ENCODE measurements at places on chromosomes 6 and 20.
A peak's percentile ranks its signal among the peaks of the same experiment; 100 is the strongest.

- DNase-seq = no peak
Measured at GRCh38 chr6:167742719-167743303, 83.9 kb upstream of the AFDN start.

DNA sequence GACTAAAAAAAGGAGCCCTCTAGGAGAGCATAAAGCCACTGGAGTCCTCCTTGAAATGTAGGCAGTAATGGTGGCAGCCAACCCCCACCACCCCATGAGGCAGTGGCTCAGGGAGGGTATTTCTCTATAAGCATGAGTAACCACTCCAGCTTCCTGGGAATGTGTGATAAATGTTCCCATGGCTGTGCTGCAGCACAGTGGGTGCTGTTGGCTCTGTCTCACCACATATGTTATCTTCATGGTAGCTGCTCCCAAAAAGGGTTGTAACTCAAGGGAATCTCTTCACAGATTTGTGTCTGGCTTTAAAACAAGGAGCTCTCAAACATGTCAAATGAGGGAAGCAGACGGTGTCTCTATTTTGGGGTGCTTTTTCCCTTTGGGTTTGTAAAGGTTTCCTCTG is 7.5 kb upstream of the PHACTR1 start:
- no peak for DNase-seq

DNA sequence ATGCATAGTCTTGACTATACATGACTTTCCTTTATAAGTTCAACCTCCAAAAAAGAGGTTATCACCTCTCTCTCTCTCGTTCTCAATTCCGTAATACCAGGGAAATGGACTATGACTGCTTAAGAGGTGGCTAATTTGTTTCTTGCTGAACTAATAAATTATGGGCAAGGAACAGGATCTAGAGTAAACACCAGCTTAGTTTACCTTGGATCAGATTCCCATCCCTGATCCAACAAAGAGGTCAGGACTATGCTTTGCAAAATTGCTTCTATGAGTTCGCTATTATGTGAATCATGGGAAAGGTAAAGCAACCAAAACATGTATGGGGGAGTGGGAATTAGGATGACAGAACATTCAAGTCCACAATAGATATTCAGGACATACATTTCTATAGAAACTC is 630.7 kb downstream of the HACE1 start:
- no peak for DNase-seq

GRCh38 chr6:132089173-132089572 is 138.0 kb upstream of the CCN2 start:
- DNase-seq = no peak

- no peak for DNase-seq
Measured at GRCh38 chr6:147212622-147213021, 8.4 kb downstream of the STXBP5 start.

GRCh38 chr6:19662911-19663310 is 174.3 kb upstream of the ID4 start:
- no peak for DNase-seq

DNA sequence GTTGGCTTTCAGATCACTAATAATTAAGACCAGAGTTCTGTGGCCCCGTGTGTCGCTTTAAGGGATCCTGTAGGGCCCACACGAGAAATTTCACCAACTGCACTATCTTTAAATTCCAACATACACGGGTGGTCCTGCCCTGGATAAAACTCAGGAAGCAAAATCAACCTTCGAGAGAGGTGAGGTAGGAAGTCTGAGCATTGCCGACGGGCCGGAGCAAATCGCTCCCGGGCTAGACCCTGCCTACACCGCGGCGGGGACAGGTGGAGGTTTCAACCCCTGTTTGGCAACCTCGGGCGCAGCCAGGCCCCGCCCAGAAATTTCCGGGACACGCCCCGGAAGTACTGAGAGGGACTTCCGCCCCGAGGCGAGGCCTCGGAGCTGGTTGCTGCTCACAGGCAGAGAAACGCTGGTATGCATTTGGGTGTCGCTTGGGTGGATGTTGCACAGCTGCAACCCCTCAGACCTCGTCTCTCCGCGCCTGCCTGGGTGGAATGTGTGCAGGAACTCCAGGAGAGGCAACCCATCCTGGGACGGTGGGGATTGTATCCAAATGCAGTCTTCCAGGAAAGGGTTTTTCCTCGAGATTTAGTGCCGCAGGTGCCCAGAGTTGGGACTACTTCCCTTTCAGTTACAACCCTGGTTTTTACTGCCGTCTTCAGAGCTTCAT is 19.9 kb downstream of the ZKSCAN8 start:
- peak; percentile 85 for DNase-seq

- no peak for DNase-seq
Measured at GRCh38 chr20:22836877-22837276, 198.2 kb upstream of the SSTR4 start.

DNA sequence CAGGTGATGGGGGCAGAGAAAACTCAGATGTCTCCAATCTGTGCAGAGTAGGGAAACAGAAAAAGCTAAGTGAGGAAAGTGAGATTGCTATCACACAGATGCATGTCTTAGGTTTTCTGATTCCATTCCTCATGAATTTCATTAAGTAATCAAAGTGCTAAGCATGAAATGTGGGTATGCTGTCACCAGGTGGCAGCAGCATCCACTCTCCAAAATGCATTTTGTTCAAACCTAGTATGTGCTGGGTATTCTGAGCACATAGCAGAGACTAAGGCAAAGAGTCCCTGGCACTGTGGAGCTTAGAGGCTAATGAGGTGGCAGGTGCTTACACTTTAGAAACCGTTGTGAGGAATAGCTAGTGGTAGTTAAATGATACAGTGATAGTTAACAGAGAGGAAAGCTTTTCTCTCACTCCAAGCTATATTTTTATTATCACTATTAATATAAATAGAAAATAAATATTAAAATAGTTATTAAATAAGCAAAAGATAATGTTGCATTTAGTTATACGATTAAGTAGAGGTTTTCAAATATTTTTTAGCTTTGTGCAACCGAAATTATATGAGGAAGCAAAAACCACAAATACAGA is 179.5 kb downstream of the CDH26 start:
- DNase-seq = peak; percentile 23

DNA sequence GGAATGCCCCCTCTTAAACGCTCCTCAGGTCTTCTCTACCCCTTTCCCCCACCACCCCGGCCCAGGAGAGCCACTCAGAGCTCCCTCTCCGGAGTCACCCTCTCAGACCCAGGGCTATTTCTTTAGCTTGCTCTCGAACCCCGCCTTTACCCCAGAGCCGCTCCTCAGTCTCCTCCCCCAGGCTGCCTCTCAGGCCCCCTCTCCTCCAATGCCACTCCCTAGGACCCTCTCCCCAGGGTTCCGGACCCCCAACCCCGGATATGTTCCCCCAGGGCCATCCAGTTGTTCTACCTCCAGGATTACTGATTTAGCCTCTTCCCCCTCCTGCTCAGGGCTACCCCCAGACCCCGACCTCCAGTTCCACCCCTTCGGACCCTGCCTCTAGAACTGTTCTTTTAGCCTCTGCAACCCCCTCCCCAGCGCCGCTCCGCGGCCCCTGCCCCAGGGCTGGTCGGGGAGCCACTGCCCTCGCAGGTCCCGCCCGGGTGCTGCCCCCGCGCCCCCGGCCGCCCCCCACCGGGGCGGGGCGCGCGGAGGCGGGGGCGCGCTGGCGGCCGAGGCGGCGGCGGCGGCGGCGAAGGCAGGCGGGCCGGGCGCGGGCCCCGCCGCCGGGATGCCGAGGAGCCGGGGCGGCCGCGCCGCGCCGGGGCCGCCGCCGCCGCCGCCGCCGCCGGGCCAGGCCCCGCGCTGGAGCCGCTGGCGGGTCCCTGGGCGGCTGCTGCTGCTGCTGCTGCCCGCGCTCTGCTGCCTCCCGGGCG is at the start of gene MMP24:
Gene MMP24 (plus strand): TSS at position 565 of the 758 bp plus-strand sequence. CDS start 49 bp downstream, at position 614.
- no peak for DNase-seq

- DNase-seq = no peak
Measured at GRCh38 chr20:59191036-59191755, 27.6 kb downstream of the ZNF831 start.

GRCh38 chr6:27406085-27406484 is 17.5 kb downstream of the ZNF391 start:
- no peak for DNase-seq

GRCh38 chr20:51542033-51542570 is 417 bp downstream of the NFATC2 start:
- DNase-seq = peak; percentile 70

DNA sequence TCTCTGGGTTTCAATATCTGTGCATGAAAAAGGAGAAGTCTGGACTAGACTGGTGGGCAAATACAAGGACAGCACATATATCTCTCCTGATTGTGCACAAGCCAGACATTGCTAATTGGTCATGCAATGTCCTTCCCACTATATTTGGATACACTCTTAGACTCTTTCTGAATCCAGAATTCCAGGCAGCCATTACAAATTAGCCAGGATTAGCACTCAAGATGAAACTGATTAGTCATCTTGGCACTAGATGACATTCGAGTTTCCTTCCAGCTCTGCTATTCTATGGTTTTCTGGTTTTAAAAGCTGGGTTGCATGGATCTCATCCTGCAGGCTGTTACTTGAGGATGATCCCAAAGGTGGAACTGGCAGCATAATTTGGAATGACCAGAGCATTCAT is 73.2 kb downstream of the SCP2D1 start:
- no peak for DNase-seq

GRCh38 chr20:3471397-3472021 is 691 bp downstream of the ATRN start:
- DNase-seq = peak; percentile 2

GRCh38 chr6:30071081-30071818 is 4.3 kb downstream of the PPP1R11 start:
- peak; percentile 42 for DNase-seq

DNA sequence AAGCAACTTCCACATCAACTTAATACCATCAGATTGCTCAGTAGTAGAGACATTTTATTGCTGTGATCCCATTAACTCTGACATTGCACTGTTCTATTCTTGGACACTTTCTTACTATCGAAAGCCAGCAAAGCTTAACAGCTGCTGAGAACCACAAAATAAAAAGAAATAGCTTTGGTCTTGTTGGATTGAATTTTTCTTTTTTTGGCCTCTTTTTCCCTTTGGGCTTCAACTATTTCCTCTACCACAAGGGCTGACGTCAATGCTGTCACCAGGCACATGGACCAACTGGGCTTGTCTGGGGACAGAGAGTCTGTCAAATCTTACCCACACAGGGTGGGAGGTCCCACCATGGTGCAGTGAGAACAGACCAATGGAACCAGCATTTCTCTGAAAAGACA is 63.4 kb upstream of the ENPP5 start:
- DNase-seq = no peak

- DNase-seq = no peak
Measured at GRCh38 chr6:133040803-133041419, 200.2 kb upstream of the EYA4 start.

DNA sequence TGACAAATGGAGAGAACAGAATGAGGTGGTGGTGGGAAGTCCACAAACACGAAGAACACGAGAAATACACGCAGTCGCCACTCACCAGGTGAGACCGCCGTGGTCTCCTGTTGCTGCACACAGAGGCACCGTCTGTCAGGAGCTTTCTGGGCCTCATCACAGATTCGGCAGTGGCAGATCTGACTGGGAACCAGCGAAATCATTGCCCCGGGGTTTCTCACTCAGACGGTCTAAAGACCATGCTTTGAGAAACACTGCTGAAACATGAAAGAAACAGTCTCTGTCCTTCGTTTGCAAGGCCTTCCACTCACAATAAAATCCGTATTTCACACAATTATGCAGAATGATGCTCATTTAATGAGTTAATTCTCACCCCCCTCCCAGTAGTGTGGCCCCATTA is 130.9 kb upstream of the AFDN start:
- DNase-seq = no peak

GRCh38 chr6:3162067-3162497 is 4.7 kb upstream of the TUBB2A start:
- DNase-seq = no peak

DNA sequence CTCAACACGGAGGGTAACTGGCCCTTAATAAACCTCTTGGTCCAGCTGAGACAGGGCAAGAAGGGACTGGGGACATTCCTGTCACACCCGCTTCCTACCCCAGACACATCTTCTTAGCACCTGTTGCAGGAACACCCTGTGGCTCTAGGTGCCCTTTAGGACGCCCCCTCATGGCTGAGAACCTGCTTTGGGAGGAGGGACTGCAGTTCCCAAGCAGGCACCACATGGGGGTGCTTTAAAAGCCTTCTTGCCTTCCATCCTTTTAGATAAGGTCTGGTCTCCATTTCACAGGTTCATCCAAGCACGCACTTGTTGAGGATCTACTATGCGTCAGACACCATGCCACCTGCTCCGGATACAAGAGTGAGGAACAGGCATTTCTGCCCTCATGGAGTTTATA is 26.6 kb downstream of the NSFL1C start:
- peak; percentile 19 for DNase-seq

DNA sequence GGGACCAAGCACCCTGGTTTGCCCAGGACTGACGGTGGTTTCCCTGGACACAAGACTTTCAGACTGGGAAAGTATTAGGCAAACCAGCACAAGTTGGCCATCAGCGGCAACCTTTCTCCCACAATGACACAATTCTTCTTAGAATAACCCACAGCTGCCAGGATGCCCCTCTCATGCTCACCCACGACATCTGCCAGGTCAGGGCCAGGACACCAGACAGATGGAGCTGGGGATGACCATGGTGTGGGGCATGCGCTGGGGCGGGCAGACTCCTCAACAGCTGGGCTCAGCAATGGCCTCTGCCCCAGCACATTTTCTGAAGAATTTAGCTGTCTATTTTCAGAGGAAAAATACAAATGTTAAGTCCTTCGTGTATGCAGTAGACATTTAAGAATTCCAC is 226.4 kb downstream of the FNDC1 start:
- DNase-seq = no peak

- DNase-seq = peak; percentile 4
Measured at GRCh38 chr6:5507131-5507681, 245.9 kb downstream of the FARS2 start.

DNA sequence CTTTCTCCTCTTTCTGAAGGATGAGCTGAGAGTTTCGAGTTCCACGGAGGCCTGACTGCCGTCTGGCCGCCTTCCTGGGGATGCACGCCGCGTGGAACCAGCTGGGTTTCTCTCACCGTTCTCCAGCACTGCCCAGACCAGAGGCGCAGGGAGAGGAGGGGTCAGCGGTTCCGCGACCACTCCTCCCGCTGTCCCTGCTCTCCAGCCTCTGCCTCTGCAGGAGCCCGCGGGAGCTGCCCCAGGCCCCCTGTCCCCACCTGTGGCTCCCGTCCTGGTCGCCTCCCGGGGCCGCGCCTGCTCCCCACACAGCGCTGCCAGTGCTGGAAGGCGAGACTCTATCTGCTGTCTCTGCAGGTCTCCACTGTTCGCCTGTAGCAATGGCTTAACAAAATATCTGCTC is 106.8 kb upstream of the AFDN start:
- DNase-seq = no peak
